Activated naive CD8-positive, alpha-beta T cell treated with anti-CD3 and anti-CD28 coated beads, Interleukin-2, amount 10 ng/mL, durations not matched to agents 7 days and 5 days (primary cell): ENCODE measurements at places on chromosomes 5 and 9. TPM values are rescaled to one million over a fixed set of nuclear protein-coding genes. Genes with fewer than 3 reads are reported as not detected.

Gene ARRDC3
- total RNA-seq: 87.3 TPM

GRCh38 chr5:76209297-76209696 is 126.1 kb downstream of the SV2C start:
- H3K4me3 ChIP-seq: no peak overlapping the region
- H3K36me3 ChIP-seq: no peaks in the 10 kb centered on the region
- no peak overlapping the region for H3K27ac ChIP-seq
- no peaks in the 10 kb centered on the region for H3K4me1 ChIP-seq
- H3K27me3 ChIP-seq: peaks cover 19% of the 10 kb centered on the region

Gene EQTN
- total RNA-seq: not detected

Gene MUSK
- total RNA-seq: not detected

- no peak overlapping the region for H3K27ac ChIP-seq
- no peak for DNase-seq
- no peaks in the 10 kb centered on the region for H3K36me3 ChIP-seq
- H3K4me1 ChIP-seq: no peaks in the 10 kb centered on the region
- H3K27me3 ChIP-seq: peaks cover 5% of the 10 kb centered on the region
- no peak overlapping the region for H3K4me3 ChIP-seq
These were observed 100.0 kb upstream of the CCDC152 start for GRCh38 chr5:42656651-42657015.

DNA sequence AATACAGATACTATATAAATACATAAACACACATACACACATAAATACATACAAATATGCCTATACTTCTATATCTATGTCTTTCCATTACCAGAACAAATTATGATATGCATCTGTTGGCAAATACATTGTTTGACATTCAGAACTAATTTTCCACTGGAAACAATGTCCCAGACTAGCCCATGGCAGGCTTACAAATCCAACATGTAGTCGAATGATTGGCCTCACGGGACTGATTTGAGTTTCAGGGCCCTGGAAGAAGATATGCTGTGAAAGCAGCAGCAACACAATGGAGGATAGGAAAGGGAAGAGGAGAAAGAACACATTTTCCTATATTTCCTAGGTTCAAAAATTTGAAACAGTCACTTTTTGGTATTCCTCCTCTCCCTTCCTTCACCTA is 881.1 kb upstream of the DMAC1 start:
- DNase-seq: no peak
- no peaks in the 10 kb centered on the region for H3K36me3 ChIP-seq
- no peaks in the 10 kb centered on the region for H3K27me3 ChIP-seq

Gene IL9
- not detected for total RNA-seq

- peak; percentile 74 for DNase-seq
- peak overlapping the region; percentile 25 for H3K27ac ChIP-seq
- H3K27me3 ChIP-seq: peaks cover 3% of the 10 kb centered on the region
- peak overlapping the region; percentile 86 for H3K4me3 ChIP-seq
- peaks cover 3% of the 10 kb centered on the region for H3K4me1 ChIP-seq
- H3K36me3 ChIP-seq: no peaks in the 10 kb centered on the region
These were observed 593 bp downstream of the BRD3OS start for GRCh38 chr9:134025606-134026541.

DNA sequence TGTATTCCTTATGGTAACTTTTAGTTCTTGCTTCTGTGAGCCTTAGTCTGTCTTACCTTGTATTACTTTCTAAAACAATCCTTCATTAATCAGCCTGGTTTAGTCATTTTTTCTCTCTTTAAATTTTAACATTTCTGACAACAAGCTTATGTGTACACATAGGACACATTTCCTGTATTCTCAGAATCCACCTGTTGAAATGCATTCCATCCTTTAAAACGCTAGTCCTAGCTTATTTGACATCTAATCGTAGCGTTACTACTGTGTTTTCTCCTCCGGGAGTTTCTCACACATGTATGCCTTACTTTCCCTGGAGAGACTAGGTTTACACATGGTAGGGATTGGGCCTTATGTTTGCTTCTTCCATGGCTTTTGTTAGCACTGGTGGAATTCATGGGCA is 3.8 kb downstream of the TARS1 start:
- H3K36me3 ChIP-seq: peaks cover 38% of the 10 kb centered on the region
- peak overlapping the region; percentile 23 for H3K4me3 ChIP-seq
- H3K27ac ChIP-seq: no peak overlapping the region

DNA sequence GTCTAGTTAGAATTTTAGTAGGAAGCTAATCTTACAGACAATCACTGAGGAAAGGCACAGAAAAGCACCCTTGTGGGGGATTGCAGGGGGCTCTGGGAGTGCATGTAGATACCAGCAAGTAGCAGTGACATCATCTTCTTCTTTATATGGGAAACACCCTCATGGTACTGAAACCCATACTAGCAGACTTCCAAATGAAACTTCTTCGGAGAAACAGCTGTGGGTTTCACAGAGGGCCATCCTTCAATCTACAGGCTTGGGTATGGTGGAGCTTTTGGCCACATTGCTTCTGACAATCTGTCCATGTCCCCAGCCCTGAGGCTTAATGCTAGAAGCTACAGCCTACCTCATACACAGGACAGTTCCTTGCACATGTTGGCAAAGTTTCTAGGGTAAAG is 165.2 kb upstream of the NFIB start:
- H3K36me3 ChIP-seq: no peaks in the 10 kb centered on the region
- no peak overlapping the region for H3K27ac ChIP-seq
- no peaks in the 10 kb centered on the region for H3K4me1 ChIP-seq
- no peak overlapping the region for H3K4me3 ChIP-seq
- no peak for DNase-seq
- H3K27me3 ChIP-seq: peaks cover 7% of the 10 kb centered on the region

Gene GABRA1
- total RNA-seq: not detected

GRCh38 chr5:145787001-145787400 is 48.1 kb downstream of the PRELID2 start:
- no peak overlapping the region for H3K27ac ChIP-seq
- no peak for DNase-seq
- H3K27me3 ChIP-seq: no peaks in the 10 kb centered on the region

GRCh38 chr5:61569353-61569752 is 237.3 kb downstream of the ZSWIM6 start:
- H3K4me3 ChIP-seq: no peak overlapping the region
- H3K27ac ChIP-seq: no peak overlapping the region
- H3K36me3 ChIP-seq: no peaks in the 10 kb centered on the region
- H3K4me1 ChIP-seq: no peaks in the 10 kb centered on the region
- no peak for DNase-seq

DNA sequence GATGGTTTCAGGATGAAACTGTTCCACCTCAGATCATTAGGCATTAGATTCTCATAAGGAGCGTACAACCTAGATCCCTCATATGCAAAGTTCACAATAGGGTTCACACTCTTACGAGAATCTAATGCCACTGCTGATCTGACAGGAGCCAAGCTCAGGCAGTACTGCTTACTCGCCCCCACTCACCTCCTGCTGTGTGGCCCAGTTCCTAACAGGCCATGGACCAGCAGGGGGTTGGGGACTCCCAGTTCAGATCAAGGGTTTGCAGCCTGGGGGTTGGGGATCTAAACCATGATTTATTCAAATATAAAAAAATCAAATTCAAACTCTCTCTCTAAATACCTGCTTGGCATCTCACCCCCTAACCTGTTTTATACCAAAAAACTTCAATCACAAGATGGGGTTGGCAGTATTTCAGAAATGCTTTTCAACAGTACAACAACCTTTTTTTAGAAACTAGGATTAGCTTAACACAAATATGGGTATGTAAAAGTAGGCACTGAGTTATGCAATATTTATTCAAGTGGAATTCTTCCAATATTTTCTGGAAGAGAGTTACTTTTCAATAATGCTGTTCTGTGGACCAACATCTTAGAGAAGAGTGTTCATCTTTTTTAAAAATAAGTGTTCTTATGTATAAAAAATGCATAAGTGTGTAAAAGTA is 30.1 kb upstream of the SLC12A2 start:
- no peaks in the 10 kb centered on the region for H3K4me1 ChIP-seq
- H3K27me3 ChIP-seq: no peaks in the 10 kb centered on the region
- no peak overlapping the region for H3K4me3 ChIP-seq
- DNase-seq: no peak

Gene HSPB3
- not detected for total RNA-seq

Gene HOMER1
- 2.3 TPM for total RNA-seq

- no peak for DNase-seq
- no peak overlapping the region for H3K27ac ChIP-seq
- no peaks in the 10 kb centered on the region for H3K4me1 ChIP-seq
- H3K36me3 ChIP-seq: no peaks in the 10 kb centered on the region
These were observed 1171.6 kb upstream of the CDH18 start for GRCh38 chr5:21159510-21160059.

GRCh38 chr9:116705531-116705930 is 18.4 kb downstream of the TRIM32 start:
- peaks cover 21% of the 10 kb centered on the region for H3K36me3 ChIP-seq
- no peak for DNase-seq
- H3K4me1 ChIP-seq: peaks cover 13% of the 10 kb centered on the region
- H3K4me3 ChIP-seq: no peak overlapping the region
- H3K27ac ChIP-seq: no peak overlapping the region
- no peaks in the 10 kb centered on the region for H3K27me3 ChIP-seq

- no peak overlapping the region for H3K27ac ChIP-seq
- DNase-seq: no peak
- H3K27me3 ChIP-seq: peaks cover 24% of the 10 kb centered on the region
- peaks cover 2% of the 10 kb centered on the region for H3K36me3 ChIP-seq
- no peak overlapping the region for H3K4me3 ChIP-seq
- peaks cover 2% of the 10 kb centered on the region for H3K4me1 ChIP-seq
These were observed 29.1 kb downstream of the TRIO start for GRCh38 chr5:14172149-14172795.

DNA sequence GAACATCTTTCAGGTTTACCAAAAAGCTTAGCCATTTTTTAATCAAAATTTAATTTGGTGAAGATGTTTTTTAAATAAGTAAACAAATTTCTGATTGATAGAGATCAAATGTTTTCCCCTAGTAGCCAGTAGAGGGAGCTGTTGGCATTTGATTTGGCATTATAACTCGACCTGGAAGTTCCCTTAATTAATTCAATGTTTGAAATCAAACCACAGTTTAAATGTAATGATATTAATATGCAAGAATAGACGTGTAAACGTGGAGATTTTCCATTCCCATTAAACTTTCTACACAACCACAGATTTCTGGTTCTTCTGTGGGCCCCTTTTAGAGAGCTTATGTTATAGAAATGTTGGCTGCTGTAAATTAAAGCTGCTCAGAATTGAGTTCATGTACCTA is 148.1 kb upstream of the MPDZ start:
- no peaks in the 10 kb centered on the region for H3K27me3 ChIP-seq
- no peaks in the 10 kb centered on the region for H3K4me1 ChIP-seq
- H3K4me3 ChIP-seq: no peak overlapping the region
- DNase-seq: no peak

DNA sequence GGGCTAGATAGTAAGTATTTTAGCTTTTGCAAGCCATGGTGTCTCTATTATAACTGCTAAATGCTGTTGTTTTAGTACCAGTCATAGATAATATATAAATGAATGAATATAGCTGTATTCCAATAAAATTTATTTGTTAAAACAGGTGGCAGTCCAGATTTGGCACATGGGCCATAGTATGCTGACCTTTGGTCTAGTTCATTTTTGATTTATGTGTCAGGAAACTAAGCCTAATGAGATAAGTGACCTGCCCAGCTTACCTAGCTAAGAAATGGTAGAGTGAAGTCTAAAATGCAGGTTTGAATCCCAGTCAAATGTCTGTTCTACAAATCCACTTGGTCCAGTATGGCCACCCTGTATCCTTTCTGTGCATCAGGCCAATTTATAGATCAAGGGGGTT is 139.3 kb downstream of the ALDH1A1 start:
- H3K27me3 ChIP-seq: peaks cover 3% of the 10 kb centered on the region
- no peaks in the 10 kb centered on the region for H3K4me1 ChIP-seq
- H3K36me3 ChIP-seq: no peaks in the 10 kb centered on the region
- no peak overlapping the region for H3K27ac ChIP-seq
- DNase-seq: no peak

GRCh38 chr9:133784731-133785561 is 46.8 kb upstream of the SARDH start:
- no peak overlapping the region for H3K4me3 ChIP-seq
- no peaks in the 10 kb centered on the region for H3K36me3 ChIP-seq
- H3K27me3 ChIP-seq: peaks cover 5% of the 10 kb centered on the region

Gene PAPPA
- not detected for total RNA-seq

Gene C5orf58
- not detected for total RNA-seq

DNA sequence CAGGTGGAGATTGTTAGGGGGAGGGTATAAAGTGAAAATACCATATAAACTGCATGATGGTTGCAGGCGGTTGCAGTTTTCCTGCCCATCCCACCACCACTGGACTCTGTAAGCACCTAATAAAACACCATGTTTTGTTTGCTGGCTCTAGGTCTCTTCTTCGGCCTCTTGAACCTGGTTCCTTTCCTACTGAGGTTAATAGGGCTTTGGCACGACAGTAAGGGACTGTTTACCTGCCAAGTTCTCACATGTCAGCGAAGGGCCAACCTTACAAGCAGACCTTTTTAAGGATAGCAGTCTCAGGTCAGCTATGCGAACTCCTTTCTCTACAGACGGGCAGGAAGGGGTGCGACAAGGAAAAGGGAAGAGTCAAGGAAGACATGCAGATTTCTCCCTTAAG is 3.4 kb upstream of the RFESD start:
- H3K4me1 ChIP-seq: peaks cover 35% of the 10 kb centered on the region
- no peak overlapping the region for H3K4me3 ChIP-seq
- no peak for DNase-seq
- H3K36me3 ChIP-seq: no peaks in the 10 kb centered on the region
- peaks cover 11% of the 10 kb centered on the region for H3K27me3 ChIP-seq

DNA sequence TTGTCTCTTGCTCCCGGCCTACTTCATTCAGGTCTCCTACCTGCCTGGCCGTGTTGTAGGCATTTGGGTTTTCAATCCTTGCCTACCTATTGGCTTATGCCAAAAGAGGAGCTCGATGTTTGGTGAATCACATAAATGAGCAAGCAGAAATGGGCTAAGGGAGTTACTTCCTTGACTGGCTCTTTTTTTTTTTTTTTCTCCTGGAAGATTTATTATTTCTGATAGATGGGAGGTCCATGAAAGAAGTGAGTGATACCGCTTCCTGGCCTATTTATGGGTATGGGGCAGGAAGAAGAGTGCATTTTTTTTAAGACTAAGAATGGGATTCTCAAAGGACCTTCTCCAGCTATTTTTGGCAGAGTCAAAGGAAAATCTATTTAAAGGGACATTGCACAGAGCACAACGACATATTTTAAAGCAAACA is 294.1 kb downstream of the ARHGAP26 start:
- H3K36me3 ChIP-seq: peaks cover 40% of the 10 kb centered on the region
- H3K4me1 ChIP-seq: peaks cover 1% of the 10 kb centered on the region
- DNase-seq: no peak
- H3K27ac ChIP-seq: no peak overlapping the region

DNA sequence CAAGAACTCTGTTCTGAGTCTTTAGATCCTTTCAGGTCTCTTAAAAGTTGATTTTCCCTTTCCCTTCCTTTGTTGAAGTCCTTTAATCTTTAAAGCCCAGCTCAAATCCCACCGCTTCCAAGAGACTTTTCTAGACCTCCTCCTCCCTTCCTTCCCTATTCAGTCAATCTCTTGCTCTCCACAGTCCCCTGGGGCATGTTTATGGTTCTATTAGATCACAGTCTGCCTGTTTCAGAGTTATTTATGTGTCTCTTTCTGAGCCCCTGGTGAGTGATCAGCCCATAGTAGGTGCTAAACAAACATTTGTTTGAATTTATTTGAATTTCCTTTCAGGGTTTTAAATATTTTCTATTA is 7.2 kb upstream of the ARSI start:
- peaks cover 9% of the 10 kb centered on the region for H3K27me3 ChIP-seq
- H3K36me3 ChIP-seq: no peaks in the 10 kb centered on the region
- no peak for DNase-seq
- peaks cover 7% of the 10 kb centered on the region for H3K4me1 ChIP-seq
- H3K4me3 ChIP-seq: no peak overlapping the region
